ENCODE measurements at places on chromosomes 4 and X.

DNA sequence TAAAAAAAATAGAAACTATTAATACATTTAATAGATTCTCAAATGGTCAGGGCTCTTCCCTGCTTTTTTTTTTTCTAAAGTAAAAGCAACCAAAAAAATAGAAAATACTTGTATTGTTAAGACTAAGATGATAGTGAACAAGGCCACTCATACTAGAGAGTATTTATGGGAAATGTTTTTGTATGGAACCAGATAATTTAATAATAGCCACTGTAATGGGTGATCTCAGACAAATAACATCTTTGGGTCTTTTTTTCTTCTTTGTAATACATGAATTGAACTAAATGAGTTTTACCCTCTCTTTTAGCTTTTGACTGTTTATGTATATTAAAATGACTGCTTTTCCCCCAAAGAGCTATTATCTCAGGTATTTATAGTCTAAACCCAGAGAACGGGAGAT, 92.1 kb upstream of the ELOVL6 start:
- DNase-seq, result no peak

DNA sequence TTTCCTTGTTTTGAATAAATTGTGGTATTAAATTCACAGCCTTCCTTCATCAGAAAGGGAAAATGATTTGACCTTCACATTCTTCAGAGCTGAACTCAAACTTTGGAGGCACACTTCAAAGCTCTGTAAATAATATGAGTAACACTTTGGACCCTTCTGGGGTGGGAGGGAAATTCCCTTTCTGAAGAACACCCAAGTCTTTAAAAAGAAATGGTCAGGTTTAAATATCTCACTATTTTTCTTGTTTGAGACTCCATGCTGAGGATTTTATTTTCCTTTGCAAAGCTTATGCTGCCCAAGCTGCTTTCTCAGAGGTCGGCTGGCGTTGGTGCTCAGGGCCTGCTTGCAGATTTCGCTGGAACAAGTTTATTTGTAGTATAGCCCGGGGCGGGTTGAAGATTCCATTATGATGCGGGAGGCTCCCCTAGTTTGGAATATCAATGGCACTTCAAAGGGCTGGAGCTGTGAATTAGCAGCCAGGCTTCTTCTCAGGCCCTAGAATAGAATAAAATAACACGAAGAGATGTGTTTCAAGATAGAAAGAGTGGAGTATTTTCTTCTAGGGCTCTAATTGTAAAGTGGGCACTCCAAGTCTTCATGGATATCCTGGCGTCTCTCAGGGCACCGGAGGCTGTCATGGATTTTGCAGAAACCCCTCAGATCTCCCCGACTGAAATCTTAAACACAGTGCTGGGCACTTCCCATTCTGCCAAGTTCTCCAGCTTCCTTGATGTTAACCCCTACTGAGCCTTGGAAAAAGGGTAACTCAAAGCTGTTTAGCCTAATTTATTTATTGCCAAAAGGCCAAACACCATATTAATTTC, 315.6 kb downstream of the GPAT3 start:
- DNase-seq, result no peak

DNA sequence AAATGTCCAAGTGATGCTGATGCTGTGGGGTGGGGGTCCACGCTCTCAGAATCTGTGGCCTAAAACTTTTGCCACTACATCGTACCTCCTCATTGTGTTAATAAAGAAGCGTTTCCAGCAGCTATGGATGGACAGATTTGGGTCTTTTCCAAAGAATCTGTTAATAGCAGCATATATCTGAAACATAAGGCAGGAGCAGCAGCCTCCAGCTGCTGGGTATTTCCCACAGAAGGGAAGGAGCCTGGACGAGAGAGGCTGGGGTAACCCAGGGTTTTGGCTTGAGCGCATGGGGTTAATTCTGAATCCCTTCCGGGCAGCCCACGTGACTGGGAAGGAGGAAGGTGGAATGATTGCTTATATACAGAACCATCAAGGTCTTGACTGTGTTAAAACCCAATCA, 332.4 kb downstream of the BCOR start:
- DNase-seq, result no peak

DNA sequence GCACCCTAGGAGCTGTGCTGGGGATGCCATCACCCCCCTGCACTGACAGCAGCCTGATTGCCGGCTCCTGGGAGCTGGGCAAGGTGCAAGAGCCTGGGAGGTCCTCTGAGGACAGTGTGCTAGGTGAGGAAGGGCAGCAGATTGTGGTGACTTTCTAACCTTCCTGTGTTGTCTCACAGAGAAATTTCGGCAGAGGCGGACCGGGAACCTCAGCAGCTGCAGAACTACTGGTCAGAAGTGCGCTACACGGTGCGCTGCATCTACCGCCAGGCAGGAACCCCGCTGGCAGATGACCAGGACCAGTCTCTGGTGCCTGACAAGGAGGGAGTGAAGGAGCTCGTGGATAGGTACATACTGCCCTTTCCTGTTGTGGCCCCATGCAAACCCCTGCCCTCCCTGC, 89.8 kb downstream of the FAM193A start:
- DNase-seq, result no peak

DNA sequence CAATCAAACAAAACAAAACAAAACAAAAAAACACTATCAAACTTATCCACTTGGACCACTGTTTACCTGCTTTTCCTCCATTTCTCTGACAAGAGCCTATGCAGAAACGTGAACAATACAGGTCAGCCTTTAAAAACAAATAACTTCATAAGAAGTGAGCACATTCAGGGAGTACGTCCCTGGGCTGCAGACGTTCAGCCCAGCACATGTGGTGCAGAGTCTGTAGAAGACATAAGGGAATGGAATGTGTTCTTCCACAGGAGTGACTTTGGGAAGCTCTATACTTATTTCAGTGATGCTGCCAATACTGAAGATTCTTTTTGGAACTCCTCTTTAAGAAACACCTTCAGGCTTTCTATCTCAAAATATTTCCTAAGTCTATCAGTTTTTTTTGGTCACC, 120.6 kb downstream of the SPRY1 start:
- DNase-seq, result no peak

DNA sequence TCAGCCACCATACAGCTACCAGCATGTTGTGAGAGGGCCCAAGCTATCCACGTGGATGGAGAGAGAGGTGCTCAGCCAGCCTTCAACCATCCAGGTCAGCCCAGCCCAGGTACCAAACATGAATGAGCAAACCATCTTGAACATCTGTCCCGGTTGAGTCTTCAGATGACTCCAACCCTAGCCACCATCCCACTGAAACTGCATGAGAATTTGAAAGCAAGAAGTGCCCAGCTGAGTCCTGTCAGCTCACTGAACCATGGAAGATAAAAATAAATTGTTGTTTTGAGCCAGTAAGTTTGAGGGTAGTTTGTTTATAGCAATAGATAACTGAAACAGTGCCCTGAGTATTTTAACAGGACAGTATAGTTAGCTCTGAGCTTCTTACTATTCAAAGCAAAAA, 7.3 kb upstream of the SEL1L3 start:
- no peak for DNase-seq

Measured in SIG-M5 (cell line).